Foreskin keratinocyte (primary cell): ENCODE measurements at places on chromosomes 1 and 21.

- no peak for DNase-seq
These were observed 58.0 kb downstream of the RBM11 start for GRCh38 chr21:14273736-14274538.

GRCh38 chr1:228032041-228032440, 25.2 kb downstream of the WNT3A start:
- no peak for DNase-seq

- no peak for DNase-seq
These were observed 243.2 kb upstream of the RAB4A start for GRCh38 chr1:229027622-229028182.

DNA sequence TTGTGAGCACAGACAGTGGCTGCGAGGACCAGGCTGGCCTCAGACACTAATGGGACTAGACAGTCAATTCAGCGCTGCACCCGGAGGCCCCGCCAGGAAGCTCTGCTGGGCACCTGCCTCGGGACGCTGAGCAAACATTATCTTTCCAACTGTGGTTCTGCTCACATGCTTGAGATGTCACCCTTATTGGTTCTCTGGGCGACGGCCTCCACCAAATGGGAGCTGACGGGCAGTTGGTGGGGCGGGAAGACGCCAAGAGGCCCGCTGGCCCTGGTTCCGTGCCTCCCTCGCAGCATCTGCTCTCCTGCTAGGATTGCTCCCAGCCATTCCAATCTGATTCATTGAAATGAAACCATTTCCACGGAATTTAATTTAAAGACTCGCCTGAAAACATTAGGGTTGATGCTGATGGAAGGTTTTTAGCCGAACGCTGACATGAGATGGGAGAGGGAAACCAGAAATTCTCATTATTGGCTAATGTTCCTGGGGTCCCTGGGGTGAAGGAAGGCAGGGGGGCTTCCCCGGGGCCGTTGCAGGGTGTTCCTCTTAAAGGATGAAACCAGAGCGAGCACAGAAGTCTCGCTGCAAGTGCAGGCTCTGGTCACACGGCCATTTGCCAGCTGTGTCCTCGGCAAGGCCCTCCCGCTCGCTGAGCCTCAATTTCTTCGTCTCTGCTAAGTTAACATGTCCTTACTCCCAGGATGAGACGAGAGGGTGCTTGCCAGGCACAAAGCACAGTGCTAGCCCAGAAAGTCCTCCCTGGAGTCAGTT, 512.2 kb downstream of the NPHP4 start:
- no peak for DNase-seq

- DNase-seq: no peak
These were observed 25.9 kb downstream of the STPG1 start for GRCh38 chr1:24387636-24388175.
